Stimulated activated CD8-positive, alpha-beta memory T cell treated with anti-CD3 and anti-CD28 coated beads, Interleukin-4, amount 100 ng/mL, for 1 hour (primary cell): ENCODE measurements at places on chromosomes 1 and 21.

DNA sequence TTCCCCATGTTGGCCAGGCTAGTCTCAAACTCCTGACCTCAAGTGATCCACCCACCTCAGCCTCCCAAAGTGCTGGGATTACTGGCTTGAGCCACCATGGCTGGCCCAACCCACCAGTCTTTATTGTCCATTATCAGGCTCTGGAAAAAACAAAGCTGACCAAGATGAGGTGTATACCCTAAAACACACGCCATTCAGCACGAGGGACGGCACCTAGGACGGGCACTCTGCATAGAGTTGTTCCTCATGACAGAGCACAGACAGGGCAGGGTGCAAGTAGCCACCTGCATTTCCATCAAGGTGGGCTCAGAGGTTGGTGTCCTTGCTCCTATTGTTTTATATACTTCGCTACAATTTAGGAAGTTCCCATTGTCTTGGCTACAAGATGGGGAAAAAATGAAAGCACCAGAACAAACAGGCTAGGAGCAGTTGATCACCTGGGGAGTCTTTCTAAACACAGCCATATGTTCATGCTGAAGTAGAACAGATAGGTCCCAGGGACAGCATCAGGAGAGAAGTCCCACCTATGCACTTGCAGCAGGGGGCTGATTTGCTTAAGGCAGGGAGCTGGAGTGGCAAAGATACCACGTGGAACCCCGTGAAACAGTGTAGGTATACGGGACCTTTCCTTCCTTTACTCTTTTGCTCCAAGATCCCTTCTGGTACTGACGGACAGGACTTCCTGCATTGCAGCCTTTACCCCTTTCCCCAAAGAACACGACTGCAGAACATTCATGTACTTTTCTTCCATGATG lies 4.5 kb downstream of the KRTCAP2 start:
- no peak for DNase-seq

DNA sequence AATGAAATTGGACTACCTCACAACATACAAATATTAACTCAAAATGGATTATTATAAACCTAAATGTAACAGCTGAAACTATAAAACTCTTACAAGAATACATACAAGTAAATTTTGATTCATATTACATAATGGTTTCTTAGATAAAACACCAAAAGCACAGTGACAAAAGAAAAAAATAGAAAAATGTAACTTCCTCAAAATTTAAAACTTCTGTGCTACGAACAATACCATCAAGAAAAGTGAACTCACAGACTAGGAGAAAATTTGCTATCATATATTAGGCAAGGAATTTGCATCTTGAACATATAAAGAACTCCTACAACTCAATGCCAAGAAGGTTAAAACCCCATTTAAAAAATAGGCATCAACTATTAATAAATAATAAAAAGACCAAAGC lies 31.2 kb downstream of the ANGPTL3 start:
- no peak for DNase-seq

- no peak for DNase-seq
Measured at GRCh38 chr1:247185667-247186066, 13.8 kb upstream of the ZNF124 start.

DNA sequence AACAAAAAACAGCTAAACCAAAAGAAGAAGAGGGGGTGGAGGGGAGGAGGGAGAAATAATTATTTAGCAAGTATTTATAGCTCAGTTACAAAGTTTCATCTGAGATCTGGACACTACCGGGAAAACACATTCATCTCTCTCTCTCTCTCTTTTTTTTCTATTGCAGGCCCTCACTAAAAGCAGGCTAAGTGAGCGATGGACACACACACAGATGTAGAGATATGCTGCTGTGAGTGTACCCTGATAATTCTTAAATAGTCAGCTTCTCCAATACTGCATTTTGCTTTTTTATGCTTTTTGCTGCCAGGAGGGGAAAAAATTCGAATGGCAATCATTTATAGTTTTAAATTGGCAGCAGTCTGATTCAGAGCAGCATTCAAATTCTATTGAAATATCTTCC lies 65.0 kb downstream of the LPAR3 start:
- no peak for DNase-seq

- peak; percentile 82 for DNase-seq
Measured at GRCh38 chr1:185316163-185317033, 645 bp downstream of the IVNS1ABP start.

- no peak for DNase-seq
Measured at GRCh38 chr1:81226603-81226928, 574.2 kb upstream of the ADGRL2 start.
